GM10248 (cell line): ENCODE measurements at places on chromosomes 3 and 15.

DNA sequence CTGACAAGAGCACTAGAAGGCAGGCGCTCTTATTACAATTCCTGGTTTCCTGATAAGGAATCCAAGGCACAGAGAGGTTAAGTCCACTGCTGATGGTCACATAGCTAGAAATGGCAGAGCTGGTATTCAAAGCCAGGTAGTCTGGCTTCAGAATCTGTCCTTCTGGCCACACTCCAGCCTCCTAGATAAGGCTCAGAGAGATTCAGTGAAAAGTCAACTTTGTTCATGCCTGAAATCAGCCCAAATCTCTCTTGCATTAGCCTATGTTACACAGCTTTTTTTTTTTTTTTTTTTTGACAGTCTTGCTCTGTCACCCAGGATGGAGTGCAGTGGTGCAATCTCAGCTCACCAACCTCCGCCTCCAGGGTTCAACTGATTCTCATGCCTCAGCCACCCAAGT, 21.1 kb upstream of the CMTM8 start:
- DNase-seq, result no peak

GRCh38 chr3:72319194-72320094, 528.8 kb downstream of the SHQ1 start:
- no peak for DNase-seq

- DNase-seq, result no peak
These were observed 260.5 kb upstream of the TPRG1 start for GRCh38 chr3:188911026-188911850.

DNA sequence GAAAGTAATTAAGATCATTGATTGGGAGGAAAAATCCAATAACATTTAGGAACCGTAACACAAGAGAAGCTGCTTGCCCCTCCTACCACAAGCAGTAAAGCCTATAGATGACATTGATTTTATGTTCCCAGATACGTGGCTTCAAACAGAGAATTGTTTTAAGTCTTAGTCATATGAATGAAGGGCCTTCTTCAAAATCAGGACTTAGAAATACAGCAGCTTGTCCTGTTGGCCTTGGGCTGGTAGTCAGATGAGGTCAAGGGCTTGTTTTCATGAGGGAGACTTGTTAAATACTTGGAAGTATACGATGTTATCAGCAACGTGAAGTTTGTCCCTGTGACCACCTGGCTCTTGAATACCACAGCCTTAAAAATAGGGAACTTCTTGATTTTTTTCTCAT, 114.4 kb downstream of the VGLL4 start:
- DNase-seq, result no peak

GRCh38 chr3:43212914-43213611, 73.3 kb upstream of the SNRK start:
- DNase-seq, result no peak

- DNase-seq, result no peak
These were observed 275.9 kb upstream of the ARHGEF26 start for GRCh38 chr3:153845311-153845710.

DNA sequence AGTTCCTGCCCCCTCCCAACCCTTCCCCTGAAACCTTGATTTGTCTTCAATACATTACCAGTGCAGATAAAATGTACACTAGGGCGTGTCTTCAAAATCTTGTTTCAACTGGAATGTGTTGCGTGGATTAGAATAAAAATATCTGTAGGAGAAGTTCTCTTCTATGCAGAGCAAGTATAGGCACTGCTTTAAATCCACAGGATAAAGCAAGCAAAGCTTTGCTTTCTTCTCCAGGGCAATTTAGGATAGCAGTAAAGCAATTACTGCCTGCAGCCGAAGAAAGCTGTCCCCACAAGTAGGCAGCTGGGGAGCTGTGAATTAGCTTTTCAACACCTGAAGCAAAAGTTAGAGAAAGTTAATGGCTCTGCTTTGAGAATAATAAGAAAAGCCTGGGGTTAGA, 329.7 kb upstream of the KCNMB2 start:
- no peak for DNase-seq

GRCh38 chr15:35381328-35381727, 164.6 kb downstream of the DPH6 start:
- DNase-seq, result no peak

GRCh38 chr3:137165117-137165806, 207.5 kb downstream of the IL20RB start:
- DNase-seq, result no peak

GRCh38 chr3:13598926-13599886, 50.3 kb downstream of the FBLN2 start:
- DNase-seq, result no peak

DNA sequence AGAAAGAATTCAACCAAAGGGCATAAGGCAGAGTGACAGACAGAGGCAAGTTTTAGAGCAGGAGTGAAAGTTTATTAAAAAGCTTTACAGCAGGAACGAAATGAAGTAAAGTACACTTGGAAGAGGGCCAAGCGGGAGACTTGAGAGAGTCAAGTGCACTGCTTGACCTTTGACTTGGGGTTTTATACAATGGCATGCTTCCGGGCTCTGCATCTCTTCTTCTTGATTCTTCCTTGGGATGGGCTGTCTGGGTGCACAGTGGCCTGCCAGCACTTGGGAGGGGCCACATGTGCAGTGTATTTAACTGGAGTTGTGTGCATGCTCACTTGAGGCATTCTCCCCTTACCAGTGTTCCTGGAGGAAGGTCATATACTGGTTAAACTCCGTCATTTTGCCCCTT, 30.4 kb upstream of the KLHL25 start:
- no peak for DNase-seq

DNA sequence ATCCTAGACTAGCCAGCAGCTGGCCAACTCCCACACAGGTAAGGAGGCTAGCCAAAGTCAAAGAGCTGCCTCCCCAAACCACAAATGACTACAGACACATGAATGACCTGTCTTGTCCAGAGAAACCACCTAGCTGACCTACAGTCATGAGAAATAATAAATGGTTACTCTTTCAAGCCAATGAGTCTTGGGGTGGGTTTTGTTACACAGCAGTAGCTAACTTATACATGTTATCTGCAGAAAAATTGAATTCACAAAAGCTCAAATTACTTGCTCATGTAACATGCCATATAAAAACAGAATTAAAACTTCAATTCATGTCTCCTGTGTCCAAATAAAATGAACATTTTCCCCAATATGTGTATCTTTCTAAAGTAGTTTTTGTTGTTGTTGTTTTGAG, 307.4 kb upstream of the NR2F2 start:
- DNase-seq, result no peak

GRCh38 chr3:8739757-8740504, 6.3 kb downstream of the CAV3 start:
- DNase-seq, result no peak
